ENCODE measurements at places on chromosomes 16 and 17.

DNA sequence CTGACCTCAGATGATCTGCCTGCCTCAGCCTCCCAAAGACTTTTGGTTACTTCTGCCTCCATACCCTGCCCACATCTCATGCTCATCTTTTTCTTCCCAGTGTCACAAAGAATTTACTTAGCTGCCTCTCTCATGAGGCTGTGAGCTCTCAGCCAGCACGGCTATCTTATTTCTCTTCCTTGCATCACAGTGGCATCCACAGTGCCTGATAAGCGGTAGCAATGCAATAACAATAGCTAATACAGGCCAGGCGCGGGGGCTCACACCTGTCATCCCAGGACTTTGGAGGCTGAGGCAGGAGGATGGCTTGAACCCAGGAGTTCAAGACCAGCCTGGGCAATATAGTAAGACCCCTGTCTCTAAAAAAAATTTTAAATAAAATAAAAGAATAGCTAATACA lies 15.5 kb upstream of the MARVELD3 start:
- no peak for DNase-seq

- DNase-seq: no peak
These were observed at the start of gene SECTM1 for GRCh38 chr17:82333279-82334171. TSS of gene SECTM1 (minus strand) at chr17:82333766. CDS start at chr17:82327240, 6,526 bp downstream.

- DNase-seq: no peak
These were observed 149.5 kb upstream of the HS3ST4 start for GRCh38 chr16:25542306-25542705.

DNA sequence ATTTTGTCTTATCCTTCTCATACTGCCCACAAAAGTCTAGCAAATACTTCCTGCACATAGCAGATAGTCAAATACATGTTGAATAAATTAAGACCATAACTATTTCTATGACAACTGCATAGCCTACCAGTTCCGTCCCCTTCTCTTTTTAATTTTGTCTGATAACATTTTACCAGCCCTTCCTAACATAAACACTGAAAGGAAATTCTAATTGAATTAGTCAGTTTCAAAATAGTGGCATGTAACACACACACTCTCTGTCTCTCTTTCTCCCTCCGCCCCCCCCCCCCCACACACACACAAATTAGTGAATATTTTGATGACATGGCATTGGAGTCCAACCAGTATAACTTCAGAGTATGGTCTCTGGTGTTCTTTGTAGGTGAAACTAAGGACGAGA lies 41.8 kb downstream of the TNRC6C start:
- DNase-seq: no peak

DNA sequence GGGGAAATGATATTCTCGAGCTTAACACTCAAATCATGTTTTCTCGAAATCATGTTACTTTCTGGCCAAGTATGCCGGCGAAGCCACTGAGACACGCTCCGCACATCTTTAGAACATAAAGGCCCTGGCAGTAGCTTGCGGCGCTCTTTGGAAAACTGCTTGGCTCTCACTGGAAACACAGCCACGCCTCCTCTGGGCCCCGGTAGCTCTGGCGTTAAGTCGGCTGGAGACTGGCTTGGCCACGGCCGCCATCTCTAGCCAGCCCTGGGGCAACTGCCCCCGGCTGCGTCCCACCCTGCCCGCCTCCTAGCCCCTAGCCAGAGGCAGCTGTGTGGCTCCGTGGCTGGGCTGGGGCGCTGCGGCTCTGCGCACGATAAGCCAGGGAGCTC lies 9.2 kb upstream of the BAIAP2 start:
- DNase-seq: no peak

DNA sequence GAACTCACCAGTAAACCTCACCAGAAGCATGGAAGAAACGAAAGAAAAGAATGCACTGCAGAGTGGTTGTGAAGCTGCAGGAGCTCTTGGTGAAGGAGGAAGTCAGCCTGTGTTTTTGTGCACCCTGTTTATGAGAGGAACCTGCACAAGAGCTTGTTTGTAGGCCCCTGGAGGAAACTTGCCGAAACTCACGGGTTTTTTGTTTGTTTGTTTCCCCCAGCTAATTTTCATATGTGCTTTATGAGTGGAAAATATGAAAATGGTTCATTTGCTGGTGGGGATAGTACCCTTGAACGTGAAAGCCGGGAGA lies 222.7 kb downstream of the C16orf95 start:
- no peak for DNase-seq

GRCh38 chr17:58066401-58066800 lies 16.8 kb upstream of the DYNLL2 start:
- DNase-seq: no peak

DNA sequence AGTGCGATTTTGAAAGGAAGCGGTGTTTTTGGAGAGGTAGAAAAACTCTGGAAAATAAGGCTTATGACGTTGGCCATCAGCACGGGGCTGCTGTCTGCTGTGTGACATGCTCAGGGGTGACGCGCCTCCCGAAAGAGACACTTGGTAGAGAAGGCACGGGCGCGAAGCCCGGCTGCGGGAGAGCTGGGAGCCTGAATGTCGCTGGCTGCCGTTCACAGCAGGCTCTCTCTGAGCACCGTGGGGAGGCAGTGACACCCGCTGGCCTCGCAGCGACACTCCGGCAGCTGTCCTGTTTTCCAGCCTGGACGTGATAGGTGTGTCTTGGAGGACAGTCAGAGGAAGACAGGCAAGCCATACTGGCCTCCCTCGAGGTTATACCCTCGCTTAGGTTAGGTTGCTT lies 759.1 kb upstream of the RBFOX1 start:
- DNase-seq: peak; percentile 5

- no peak for DNase-seq
These were observed 11.3 kb downstream of the GFOD2 start for GRCh38 chr16:67707790-67708189.

DNA sequence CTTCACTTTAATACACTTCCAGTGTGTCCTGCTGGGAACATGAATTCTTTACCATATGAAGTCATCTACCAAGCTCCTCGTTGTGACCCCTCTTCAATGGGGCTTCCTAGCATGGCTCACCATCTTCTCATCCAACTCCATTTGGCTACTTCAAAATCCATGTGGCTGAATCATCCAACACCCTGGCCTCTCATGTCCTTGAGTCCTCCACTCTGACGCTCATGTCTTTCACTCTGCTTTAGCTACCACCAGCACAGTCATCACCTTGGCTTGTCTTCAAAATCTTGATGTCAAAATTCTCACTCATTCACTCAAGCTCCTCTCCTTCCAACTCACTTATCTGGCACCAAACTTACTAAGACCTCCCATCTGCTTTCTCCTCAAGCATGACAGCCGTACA lies 35.8 kb downstream of the AMFR start:
- no peak for DNase-seq

GRCh38 chr17:28896884-28897768 lies at the start of gene FLOT2:
TSS of gene FLOT2 (minus strand) at chr17:28897733. CDS start at chr17:28897574, 159 bp downstream.
- no peak for DNase-seq

DNA sequence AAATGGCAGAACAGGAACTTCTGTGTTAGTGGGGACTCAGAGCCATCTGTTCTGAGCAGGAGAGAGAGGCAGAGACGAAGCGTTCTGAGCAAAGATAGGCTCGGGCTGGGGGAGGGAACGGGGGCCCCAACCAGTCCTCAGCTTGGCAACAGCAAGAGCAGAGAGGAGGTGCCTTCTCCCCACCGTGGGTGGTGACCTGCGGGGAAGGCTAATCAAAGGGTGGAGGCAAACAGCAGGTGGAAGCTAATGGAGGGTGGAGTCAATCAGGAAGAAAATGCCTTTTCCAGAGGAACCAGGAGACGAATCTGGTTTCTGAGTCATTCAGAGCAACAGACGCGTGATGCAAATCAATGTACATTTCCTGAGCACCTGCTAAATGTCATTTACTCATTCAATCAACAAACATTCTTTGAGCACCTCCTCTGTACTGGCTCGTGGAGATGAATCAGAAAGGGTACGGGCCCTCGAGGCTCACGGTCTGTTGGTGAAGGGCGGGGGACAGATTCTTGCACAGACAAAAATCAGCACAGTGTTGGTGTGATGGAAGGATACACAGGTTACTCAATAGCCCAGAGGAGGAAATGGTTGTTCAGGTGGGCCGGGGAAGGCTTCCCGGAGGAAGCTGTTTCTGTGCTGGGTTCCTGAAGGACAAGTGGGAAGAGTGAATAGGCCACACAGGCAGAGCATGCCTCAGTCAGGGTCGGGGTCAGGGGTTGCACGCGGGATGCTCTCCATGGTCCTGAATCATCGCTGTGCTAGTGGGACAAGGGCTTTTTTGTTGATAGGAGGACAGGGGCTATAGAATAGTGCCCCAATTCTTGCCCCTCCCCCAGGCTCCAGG lies 5.7 kb upstream of the SPNS2 start:
- peak; percentile 44 for DNase-seq

- DNase-seq: no peak
These were observed 196.0 kb downstream of the IRX3 start for GRCh38 chr16:54090602-54091001.

GRCh38 chr16:87186446-87186845 lies 130.7 kb downstream of the C16orf95 start:
- DNase-seq: no peak

- DNase-seq: no peak
These were observed 19.1 kb upstream of the DOC2B start for GRCh38 chr17:200586-200985.

DNA sequence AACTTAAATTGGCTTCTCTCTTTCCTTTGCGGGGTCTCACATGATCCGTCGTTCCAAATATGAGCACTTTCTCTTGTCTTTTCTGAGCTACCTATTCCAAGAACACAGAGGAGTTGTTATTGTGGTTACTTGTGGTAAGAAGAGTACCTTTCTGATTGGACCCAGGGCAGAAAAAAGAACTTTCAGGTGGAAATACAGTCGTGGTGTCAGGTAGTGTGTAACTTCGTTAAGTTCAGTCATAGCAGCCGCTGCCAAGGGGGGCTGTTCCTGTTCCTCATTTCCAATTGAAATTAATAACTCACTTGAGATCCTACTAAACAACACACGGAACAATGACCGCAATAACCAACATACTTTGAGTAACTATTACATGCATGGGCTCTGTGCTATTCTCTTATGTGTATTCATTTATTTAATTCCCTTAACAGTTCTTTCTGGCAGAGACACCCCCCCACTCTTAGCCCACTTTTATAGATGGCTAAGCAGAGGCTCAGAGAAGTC lies 681.7 kb downstream of the MAF start:
- DNase-seq: no peak

GRCh38 chr17:75654176-75654575 lies 12.8 kb downstream of the RECQL5 start:
- DNase-seq: no peak

- DNase-seq: no peak
These were observed 30.4 kb upstream of the IL34 start for GRCh38 chr16:70615945-70616344.

- no peak for DNase-seq
These were observed 28.3 kb downstream of the AATF start for GRCh38 chr17:36977066-36977465.

GRCh38 chr17:30278032-30278431 lies 13.7 kb downstream of the BLMH start:
- DNase-seq: no peak

DNA sequence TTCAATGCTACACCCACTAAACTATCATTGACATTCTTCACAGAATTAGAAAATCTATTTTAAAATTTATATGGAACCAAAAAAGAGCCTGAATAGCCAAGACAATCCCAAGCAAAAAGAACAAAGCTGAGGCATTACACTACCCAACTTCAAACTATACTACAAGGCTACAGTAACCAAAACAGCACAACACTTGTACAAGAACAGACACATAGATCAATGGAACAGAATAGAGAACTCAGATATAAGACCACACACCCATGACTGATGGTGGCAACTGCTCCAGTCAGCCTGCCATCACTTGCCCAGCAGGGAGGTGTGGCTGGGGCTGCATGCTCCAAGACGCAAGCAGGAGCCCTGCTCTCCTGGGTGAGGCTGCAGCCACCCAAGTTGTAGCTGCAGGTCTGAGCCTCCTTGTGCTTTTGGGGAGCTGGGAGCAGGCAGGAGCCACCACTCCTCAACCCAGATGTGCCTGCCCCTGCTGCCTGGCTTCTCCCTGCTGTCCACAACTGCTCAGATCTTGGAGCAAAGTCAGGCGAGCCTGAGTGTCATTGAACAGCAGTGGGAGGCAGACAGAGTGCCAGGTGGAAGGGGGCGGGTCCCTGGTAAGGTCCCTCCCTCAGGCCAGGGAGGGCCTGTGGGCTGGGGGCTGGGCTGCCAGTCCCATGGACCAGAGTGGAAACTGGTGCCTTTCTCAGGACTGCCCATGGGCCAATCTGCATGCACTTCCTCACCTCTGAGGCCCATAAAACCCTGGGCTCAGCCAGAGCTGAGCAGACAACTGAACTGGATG lies 24.7 kb downstream of the SSH2 start:
- DNase-seq: no peak

DNA sequence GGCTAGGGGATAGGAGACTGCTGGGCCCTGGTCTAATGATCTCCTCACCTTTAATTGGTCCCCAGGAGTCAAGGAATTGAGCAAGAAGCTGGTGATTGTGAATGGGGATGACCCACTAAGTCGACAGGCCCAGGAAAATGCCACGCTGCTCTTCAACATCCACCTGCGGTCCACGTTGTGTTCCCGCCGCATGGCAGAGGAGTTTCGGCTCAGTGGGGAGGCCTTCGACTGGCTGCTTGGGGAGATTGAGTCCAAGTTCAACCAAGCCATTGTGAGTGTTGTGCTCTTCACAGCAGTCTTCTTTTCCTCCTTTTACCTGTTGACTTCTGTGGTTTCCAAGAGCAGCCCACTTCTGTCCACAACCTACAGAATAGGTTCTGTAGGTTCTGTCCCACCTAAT lies 19.4 kb downstream of the POLR2A start:
- no peak for DNase-seq

- DNase-seq: peak; percentile 25
These were observed 38.8 kb downstream of the C16orf95 start for GRCh38 chr16:87278191-87279093.

All from SHP77 treated with DMSO at 0.1 percent for 48 hours (cell line).